SW 1271 (cell line): ENCODE measurements at places on chromosomes 3 and 15.
A peak's percentile ranks its signal among the peaks of the same experiment; 100 is the strongest.

- DNase-seq = no peak
Observed at GRCh38 chr3:36633060-36633459, 131.3 kb downstream of the DCLK3 start.

- no peak for DNase-seq
Observed at GRCh38 chr3:41244620-41245336, 45.5 kb downstream of the CTNNB1 start.

- DNase-seq = no peak
Observed at GRCh38 chr3:151283907-151284461, 5.6 kb upstream of the P2RY14 start.

DNA sequence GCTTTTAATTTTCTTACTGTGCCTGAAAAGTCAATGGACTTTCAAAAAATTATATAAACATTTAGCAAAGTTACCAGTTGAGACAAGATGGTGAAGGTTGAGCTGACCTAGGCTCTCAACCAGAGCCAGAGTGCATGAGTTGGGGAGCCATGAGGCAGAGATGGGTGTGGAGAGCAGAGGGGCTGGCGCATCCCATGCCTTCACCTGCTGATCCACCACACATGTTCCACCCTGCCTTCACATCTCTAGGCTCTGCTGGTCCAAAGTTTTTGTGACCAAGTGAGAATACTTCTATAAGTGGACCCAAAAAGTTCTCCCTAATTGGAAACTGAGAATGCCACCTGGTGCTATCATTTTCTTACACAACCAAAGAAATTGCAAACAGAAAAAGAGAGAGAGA lies 47.3 kb downstream of the CCR3 start:
- DNase-seq = no peak

- no peak for DNase-seq
Observed at GRCh38 chr15:60006873-60007272, 2.8 kb downstream of the FOXB1 start.

DNA sequence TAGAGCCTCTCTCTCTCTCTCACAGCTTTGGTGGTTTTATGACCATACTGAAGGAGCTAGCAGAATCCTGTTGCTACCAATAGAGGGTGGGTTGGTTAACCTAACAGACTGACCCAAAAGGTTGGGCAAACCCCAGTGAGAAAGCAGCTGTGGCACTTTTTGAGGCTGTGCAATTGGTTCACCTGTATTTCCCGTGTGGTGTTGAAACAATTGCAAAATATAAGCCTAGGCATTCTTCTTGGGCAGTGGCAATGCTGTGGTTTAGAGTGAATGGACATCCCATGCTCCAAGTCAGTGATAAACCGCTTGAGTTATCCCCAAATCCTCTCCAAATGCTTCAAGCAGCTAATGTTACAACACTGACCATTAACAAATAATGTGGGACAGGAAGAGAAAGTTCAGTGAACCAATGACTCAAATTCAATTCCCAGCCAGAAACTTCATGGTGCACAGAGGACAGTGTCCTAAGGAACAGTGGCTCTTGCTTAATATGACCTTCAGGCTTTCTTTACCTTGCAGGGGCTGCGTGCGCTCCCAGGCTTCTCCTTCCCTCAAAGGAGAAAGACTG lies 261.9 kb upstream of the ICE2 start:
- no peak for DNase-seq

DNA sequence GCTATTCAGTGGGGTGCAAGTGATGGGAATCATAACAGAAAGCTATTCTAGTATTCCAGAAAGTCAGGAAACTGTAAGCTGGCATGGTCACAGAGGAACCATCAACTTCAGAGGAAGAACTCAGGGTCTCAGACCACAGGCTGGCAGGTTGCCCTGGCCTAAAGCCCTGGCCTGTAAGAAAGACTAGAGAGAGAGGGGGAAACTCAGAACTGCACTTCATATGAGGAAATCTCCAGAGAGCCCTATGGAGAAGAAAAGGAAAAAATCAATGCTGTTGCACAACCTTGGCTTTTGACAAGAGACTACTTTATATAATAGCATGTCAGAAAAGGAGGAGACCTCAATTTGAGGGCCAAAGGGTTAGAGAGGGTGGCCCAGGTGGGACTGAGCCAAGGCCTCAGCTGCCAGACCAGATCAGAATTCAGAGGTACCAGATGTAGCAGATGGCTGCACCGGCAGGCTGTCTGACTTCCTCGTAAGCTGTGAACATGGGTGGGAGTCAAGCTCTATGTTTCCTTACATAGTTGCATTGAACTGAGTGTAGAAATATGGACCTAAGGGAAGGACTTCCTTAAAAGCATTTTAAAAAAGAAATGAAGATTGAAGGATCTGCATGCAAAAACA lies 333.8 kb downstream of the PDCD6IP start:
- DNase-seq = no peak

- peak; percentile 50 for DNase-seq
Observed at GRCh38 chr3:128584412-128585020, 66.1 kb downstream of the RPN1 start.

- DNase-seq = no peak
Observed at GRCh38 chr3:162141272-162141791, 644.7 kb downstream of the OTOL1 start.

GRCh38 chr3:13023235-13023970 lies 49.8 kb downstream of the IQSEC1 start:
- no peak for DNase-seq

GRCh38 chr15:26443321-26443720 lies 329.5 kb downstream of the GABRB3 start:
- DNase-seq = no peak

GRCh38 chr3:138222131-138222941 lies 35.2 kb downstream of the ARMC8 start:
- no peak for DNase-seq

- no peak for DNase-seq
Observed at GRCh38 chr3:72018343-72018984, 233.5 kb upstream of the PROK2 start.

- DNase-seq = no peak
Observed at GRCh38 chr3:42639192-42639591, 14.3 kb upstream of the ZBTB47 start.

DNA sequence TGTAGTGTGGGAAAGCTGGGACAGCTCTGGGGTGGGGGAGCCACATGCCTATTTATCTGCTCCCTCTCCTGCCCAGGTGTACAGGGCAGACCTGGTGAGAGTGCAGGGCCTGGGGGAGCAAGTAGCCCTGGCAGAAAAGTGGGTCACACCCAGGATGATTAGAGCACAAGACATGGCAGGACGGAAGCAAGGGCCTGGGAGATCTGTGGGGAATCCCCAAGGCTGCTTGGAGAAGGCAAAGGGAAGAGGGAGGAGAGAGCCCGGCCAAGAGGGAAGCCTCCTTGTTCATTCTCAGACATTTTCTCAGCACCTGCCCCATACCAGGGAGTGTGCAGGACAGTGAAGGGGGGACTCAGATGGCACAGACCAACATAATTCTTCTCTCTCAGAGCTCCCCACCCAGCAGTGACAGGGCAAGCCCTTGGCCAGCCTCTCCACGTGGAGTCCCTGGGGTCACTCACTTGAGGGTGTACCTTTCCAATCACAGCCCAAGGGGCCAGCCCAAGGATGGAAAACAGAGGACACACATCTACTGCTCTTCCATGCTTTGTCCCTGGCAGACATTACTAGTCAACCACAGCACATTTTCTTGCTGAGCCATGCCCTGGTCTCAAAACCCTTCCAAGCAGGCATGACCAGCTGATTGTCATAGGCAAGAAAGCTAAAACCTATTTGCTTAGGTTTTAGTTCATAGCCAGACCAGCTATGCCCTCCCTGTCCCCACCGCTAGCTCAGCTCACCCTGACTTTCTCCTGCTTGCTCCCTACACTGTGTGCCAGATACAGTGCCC lies 4.9 kb upstream of the DUSP7 start:
- no peak for DNase-seq

DNA sequence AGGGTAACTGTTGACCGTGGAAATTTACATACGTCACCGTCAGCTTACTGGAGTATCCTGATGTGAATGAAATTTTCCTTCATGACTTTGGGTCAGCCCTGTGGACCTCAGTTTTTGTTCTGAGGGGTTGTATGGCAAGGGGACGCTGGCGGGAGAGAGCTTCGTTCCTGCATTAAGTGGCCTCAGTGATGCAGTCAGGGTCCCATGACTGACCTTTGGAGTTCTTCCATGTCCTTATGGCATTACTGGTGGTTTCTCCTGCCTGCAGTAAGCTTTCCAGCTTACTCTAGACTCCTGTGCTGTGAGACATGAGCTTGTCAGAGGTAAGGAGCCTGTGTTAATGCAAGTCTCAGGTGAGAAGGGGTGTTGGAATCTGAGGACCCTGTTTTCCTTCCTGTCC lies 1.8 kb downstream of the CD276 start:
- no peak for DNase-seq

DNA sequence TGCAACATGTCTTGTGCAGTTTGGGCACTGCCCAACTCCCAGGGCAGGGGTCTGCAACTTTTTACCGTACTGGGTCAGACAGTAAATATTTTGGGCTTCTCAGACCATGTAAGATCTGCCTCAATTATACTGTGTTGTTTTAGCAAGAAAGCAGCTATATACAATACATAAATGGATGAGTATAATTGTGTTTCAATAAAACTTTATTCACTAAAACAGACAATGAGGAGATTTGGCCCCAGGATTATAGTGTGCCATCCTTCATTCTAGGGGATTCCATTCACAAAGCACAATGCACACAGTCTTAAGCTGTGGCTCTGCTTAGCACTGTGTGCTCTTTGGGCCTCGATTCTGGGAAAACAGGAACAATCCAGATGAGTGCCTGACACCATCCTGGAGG lies 354.4 kb upstream of the PROK2 start:
- no peak for DNase-seq

DNA sequence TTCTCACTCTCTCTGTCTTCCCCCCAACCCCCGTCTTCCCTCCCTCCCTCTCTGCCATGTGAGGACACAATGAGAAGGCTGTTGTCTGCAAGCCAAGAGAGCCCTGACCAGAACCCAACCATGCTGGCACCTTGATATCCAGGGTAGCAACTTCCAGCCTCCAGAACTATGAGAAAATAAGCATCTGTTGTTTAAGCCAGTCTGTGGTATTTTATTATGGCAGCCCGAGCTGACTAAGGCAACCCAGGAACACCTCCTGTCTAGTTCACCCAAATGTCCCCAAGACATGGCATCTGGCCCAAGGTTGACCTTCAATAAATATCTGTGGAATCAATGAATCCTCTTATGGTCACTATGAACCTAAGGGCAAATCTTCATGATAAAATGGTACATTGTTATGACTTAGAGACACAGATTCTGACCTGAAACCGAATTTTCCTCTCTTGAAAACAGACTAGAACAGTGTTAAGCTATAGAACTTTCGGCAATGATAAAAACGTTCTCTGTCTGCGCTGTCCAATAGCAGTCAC lies 26.5 kb downstream of the RFTN1 start:
- no peak for DNase-seq

DNA sequence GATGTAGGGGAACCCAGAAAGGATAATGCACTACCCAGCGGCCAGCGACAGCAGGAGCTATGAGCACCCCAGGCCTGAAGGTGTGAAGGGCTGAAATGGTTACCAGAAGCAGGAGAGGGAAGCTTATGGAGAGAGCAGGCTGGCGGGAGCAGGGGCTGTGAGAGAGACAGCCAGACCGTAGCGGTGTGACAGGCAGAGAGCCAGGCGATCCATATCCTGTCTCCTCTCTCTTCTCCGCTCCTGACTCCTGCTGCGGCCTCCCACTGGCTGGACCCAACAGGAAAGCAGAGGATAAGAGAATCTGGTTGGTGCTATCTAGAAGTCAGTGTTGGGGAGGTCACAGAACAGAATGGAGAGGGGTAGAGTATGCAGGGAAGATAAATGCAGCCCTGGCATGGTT lies 49.9 kb downstream of the BTD start:
- DNase-seq = no peak

- DNase-seq = peak; percentile 68
Observed at GRCh38 chr3:189947948-189948723, 172.6 kb downstream of the P3H2 start.

GRCh38 chr15:72237029-72237852 lies 6.3 kb upstream of the PKM start:
- peak; percentile 98 for DNase-seq

GRCh38 chr3:186976837-186977750 lies 46.8 kb downstream of the ST6GAL1 start:
- DNase-seq = no peak

DNA sequence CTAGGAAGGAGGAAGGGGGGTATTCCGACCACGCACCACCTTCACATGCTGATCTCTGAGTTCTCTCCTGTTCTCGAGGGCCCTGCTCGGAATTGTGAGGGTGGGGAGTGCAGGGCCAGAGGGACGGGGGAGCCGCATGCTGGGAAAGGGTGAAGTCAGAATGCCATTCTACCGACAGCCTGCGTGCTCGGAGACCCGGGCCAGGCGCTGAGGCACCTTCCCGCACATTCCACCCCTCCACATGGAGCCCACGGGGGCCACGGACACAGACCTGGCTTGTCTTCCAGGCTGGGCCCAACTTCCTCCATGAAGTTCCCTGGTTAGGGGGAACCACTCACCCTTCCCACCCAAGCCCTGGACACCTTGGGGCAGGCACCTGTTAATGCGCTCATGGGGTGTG lies 28.7 kb upstream of the PIGZ start:
- no peak for DNase-seq

DNA sequence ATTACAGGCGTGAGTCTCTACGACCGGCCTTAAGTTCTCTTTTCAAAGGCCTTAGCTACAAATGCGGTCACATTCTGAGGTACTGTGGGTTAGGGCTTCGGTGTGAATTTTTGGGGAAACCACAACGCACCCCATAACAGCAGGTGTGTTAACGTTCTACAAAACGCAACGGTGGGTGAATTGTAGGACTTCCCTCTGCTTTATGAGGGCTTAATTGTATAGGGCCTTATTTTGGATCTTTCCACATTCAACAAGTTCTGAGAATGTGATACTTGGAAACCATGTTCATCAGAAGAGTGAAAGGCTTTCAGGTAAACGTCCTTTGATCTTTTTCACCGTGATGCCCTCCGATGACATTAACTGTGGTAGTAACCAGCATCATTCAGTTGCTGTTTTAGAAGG lies 998.6 kb upstream of the CFAP20DC start:
- DNase-seq = no peak
